ENCODE measurements at places on chromosomes 13 and 19. TPM values are rescaled to one million over a fixed set of nuclear protein-coding genes. Genes with fewer than 3 reads are reported as not detected.

DNA sequence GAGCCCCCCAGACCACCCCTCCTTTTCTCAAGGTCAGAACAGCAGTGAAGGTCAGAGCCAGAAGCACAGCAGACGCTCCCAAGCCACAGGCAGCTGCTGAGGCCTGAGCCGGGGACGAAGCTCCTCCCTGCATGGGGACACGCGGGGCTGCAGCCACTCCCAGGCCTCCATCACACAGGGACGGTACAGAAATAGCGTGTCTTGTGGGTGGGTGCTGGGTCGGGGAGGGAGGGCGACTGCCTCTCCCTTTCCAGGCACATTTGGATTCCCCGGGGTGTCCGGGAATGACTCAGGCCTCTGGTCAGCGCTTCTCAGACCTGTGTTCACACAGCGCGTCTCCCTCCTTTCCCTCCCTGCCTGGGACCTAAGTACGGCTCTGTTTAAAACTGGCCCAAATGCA, 33.2 kb downstream of the RASA3 start:
- H3K27me3 ChIP-seq, result no peaks in the 10 kb centered on the region
- no peaks in the 10 kb centered on the region for H3K36me3 ChIP-seq
- no peak overlapping the region for H3K27ac ChIP-seq
- no peak overlapping the region for H3K4me3 ChIP-seq
- H3K4me1 ChIP-seq, result no peaks in the 10 kb centered on the region

- no peaks in the 10 kb centered on the region for H3K27me3 ChIP-seq
- H3K4me3 ChIP-seq, result no peak overlapping the region
- no peak for DNase-seq
Observed at GRCh38 chr13:112996671-112997091, 27.7 kb downstream of the MCF2L start.

DNA sequence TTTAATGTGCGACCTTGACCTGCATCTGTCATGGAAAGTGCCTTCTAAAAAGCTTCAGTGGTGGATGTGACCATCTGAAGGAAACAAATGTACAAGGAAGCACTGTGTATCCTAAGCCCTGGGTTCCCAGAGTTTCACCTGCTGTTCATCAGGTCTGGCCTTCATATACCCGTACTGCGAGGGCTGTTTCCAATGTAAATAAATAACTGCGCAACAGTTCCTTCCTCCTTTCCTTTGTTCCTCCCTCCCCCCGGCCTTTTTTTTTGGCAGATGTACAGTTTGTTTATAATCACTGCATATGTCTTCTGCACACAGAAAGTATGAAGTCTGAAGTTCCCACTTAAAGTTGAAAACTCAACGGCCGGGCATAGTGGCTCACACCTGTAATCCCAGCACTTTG, 5.2 kb downstream of the FAAP24 start:
- no peaks in the 10 kb centered on the region for H3K36me3 ChIP-seq
- H3K4me3 ChIP-seq, result no peak overlapping the region
- no peaks in the 10 kb centered on the region for H3K27me3 ChIP-seq
- H3K27ac ChIP-seq, result no peak overlapping the region

DNA sequence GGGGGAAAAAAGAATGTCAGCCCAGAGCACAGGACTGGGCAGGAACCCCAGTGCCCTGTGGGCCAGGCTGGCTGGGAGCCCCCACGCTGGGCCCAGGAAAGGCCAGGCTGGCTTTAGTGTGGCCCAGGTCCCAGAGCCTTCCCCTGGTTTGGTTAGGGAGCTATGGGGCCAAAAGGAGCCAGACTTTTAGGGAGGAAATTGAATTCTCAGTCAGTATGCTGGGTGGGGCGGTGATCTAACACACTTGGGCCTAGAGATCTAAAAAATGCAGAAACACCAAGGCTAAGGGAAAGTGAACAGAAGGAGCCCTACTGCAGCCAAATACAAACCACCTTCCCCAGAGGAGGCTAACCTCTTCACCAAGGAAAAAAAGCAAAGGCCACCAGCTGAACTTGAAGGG, 137.5 kb downstream of the CRYL1 start:
- no peak for DNase-seq
- no peaks in the 10 kb centered on the region for H3K36me3 ChIP-seq
- H3K4me1 ChIP-seq, result no peaks in the 10 kb centered on the region
- H3K4me3 ChIP-seq, result no peak overlapping the region

GRCh38 chr19:19514215-19514657, 1.1 kb downstream of the TSSK6 start:
- H3K4me3 ChIP-seq, result no peak overlapping the region
- DNase-seq, result no peak
- H3K27me3 ChIP-seq, result no peaks in the 10 kb centered on the region
- H3K4me1 ChIP-seq, result peaks cover 19% of the 10 kb centered on the region

DNA sequence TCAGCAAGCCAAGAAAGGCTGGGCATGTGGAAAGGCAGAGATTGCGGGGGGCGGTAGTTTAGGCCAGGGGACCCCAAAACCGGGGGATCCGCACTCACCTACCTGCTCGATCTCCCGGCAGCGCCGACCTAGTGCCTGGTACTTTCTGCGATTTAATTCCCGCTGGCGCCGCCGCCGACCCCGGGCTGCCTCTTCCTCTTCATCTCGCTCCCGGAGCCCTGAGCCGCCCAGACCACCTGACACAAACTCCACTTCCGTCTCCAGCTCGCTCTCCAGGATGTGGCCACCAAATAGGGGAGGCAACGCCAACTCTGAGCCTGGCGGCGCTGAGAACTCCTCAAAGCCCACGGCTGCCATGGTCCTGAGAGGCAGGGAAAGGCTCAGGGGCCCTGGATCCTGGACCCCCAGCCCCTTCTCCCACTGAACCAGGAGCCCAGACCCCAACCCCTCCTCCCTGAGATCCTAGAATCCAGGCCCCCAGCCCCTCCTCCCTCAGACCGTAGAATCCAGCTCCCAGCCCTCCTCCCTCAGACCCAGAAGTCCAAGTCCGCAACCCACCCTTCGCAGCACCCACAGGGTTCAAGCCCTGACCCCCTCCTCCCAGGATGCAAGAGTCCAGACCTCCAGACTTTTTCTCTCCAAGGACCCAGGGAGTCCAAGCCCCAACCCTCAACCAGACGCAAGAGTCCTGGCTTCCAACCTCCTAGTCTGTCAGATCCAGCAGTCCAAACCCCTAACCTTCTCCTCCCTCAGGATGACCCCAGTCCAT, 933 bp downstream of the TFPT start:
- peaks cover 20% of the 10 kb centered on the region for H3K36me3 ChIP-seq
- H3K27me3 ChIP-seq, result no peaks in the 10 kb centered on the region
- peak overlapping the region; percentile 88 for H3K4me3 ChIP-seq
- no peak overlapping the region for H3K27ac ChIP-seq

- DNase-seq, result peak; percentile 79
- no peaks in the 10 kb centered on the region for H3K27me3 ChIP-seq
- no peak overlapping the region for H3K4me3 ChIP-seq
- no peaks in the 10 kb centered on the region for H3K4me1 ChIP-seq
- no peaks in the 10 kb centered on the region for H3K36me3 ChIP-seq
Observed at GRCh38 chr13:67238277-67238859, 8.2 kb upstream of the PCDH9 start.

GRCh38 chr19:4516939-4517300, 1.4 kb downstream of the PLIN4 start:
- H3K4me1 ChIP-seq, result no peaks in the 10 kb centered on the region
- no peak overlapping the region for H3K27ac ChIP-seq
- H3K27me3 ChIP-seq, result no peaks in the 10 kb centered on the region
- H3K4me3 ChIP-seq, result no peak overlapping the region

DNA sequence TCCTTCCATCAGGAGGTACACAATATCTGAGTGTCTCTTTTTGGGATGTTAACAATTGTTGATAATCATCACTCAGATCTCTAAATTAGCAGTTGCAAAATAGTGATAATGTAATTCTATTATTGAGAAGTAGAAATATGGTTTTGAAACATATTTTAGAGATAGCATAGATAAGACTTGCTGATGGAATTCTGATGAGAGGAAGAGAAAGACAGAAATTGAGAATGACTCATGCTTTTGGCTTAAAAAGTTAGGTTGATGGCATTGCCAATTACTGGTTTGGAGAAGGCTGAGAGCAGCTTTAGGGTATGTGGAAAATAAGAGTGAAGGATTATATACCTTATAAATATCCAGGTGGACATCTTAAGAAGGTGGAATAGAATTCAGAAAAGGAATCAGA, 106.4 kb upstream of the EDNRB start:
- H3K27me3 ChIP-seq, result no peaks in the 10 kb centered on the region
- H3K4me3 ChIP-seq, result no peak overlapping the region
- peaks cover 7% of the 10 kb centered on the region for H3K4me1 ChIP-seq
- no peaks in the 10 kb centered on the region for H3K36me3 ChIP-seq
- no peak for DNase-seq

GRCh38 chr19:6732803-6733337, 4.5 kb downstream of the GPR108 start:
- DNase-seq, result no peak
- H3K27ac ChIP-seq, result no peak overlapping the region
- no peaks in the 10 kb centered on the region for H3K36me3 ChIP-seq
- H3K4me1 ChIP-seq, result peaks cover 20% of the 10 kb centered on the region
- H3K27me3 ChIP-seq, result no peaks in the 10 kb centered on the region

The UBA52 gene
- total RNA-seq, result 881 TPM

The ZNF570 gene
- 6.8 TPM for total RNA-seq

The SGCG gene
- not detected for total RNA-seq

Data from Karpas-422 (cell line).